Left cardiac atrium (tissue), 4 donors: ENCODE measurements at places on chromosomes 7 and 10.

- peak; percentile 37 for DNase-seq
These were observed 11.0 kb downstream of the GRID1 start for GRCh38 chr10:86355571-86356038.

- DNase-seq = no peak
These were observed 8.4 kb downstream of the CPA2 start for GRCh38 chr7:130274983-130275591.

- DNase-seq = peak; percentile 94
These were observed 43.4 kb upstream of the PDLIM1 start for GRCh38 chr10:95333997-95334804.

DNA sequence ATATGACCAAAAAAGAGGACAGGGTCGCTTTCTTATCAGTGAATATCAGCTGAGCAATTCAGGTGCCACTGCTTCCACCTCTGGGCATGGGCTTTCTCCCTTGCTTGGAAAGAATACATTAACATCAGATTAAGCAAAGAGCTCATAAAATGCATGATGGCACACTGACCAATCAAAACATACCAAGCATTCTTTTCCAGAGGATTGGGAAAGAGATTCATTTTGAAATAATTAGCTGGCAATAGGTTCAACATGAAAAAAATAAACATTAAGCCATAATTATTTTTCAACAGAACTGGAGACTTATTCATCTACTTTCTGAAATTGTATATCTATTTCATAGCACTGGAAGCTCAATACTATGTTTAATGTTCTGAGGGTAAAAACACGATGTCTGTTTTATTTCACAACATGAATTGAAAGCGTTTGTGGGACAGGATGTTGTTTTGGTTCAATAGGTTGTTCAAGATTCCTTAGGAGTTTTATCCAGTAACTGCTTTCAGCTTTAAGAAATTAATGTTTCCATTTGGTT, 53.2 kb downstream of the TFAM start:
- DNase-seq = no peak

- DNase-seq = no peak
These were observed 92.4 kb downstream of the WNT2 start for GRCh38 chr7:117230276-117231046.

DNA sequence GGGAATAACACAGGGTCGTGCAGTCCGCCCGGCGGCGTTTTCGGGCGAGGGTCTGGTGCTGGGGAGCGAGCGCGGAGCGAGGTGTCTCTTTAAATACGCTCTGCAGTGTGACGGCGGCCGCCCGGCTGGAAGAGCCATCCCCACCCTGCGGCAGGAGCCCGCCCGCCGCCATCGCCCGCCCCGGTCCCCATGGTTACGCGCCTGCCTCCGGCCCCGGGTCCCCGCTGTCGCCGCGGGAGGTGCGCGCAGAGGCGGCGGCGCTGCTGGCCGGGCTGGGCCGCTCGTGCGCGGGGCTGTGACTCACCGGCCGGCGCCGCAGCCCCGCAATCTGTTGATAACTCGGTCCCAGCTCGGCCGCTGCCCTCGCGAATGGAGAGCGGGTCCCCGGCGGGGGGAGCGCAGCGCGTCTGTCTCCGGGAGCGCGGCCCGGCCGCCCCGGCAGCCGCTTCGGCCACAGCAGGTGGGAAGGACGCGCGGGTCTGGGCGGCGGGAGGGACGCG, at the start of gene ADGRA1:
Gene ADGRA1, plus strand, starts transcription at position 246 of the 500 bp plus-strand sequence. CDS start 986 bp downstream, outside the sequence.
- no peak for DNase-seq

DNA sequence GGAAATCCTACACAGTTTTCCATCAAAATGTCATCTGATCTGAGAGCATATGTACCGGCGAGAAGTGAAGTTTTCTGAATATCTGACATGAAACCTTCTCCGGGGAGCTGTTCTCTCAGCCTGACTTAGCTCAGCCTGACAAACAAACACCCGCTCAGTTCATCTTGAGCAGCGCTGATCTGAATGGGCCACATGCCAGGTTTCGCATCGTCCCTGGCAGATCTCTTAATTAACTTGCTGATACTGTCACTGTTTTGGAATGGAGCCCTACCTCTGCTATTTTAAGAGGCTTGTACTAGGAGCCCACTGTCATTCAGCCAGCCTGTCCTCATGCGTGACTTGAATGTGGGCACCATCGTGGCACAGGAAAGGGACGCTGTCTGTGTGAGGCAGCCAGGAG, 109.2 kb downstream of the STRA8 start:
- peak; percentile 74 for DNase-seq
